ENCODE measurements at places on chromosomes 5 and 9. TPM values are rescaled to one million over a fixed set of nuclear protein-coding genes. Genes with fewer than 3 reads are reported as not detected.

- DNase-seq: no peak
Measured at GRCh38 chr5:123545506-123545905, 33.5 kb downstream of the CSNK1G3 start.

Gene TMEM252
- not detected for total RNA-seq

- no peak for DNase-seq
Measured at GRCh38 chr5:142032747-142033631, 20.2 kb upstream of the GNPDA1 start.

Gene ADAMTS6
- 20.0 TPM for total RNA-seq

- peak; percentile 41 for DNase-seq
Measured at GRCh38 chr9:98809311-98810101, 2.0 kb downstream of the GALNT12 start.

DNA sequence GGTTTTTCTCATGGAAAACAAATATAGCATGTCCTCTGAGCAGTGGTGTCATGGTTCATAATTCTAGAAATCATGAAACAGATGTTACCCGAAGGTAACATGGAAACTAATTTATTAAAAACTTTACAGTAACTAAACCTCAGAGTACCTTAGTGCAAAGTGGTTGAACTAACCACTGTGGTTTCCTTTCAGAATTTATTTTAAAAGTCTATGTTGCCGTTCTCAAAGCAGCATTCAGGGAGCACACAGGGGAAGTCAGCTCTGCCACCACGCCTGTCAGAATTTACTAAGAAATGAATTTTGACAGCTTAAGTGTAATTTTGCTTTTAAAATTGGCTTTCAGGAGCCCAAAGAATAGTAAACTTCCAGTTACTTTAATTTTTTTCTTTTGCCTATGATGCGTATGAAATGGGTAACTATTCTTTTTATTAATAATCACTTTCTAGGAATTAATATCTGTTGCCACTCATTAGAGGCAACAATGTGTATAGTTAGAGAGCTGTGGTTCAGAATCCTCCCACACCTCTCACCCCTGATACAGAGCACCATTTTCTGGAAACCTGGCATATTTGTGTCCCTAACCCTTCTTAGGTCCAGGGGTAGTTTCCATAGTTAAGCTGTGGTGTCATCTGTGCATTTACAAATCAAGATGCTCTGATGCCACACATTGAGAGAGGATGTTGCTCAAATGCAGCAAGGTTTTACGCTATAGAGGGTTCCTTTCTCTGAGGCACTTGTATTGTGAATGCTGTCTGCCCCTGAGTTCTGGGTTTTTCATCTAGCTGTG, 202.6 kb downstream of the ZSWIM6 start:
- no peak for DNase-seq

Gene TLX3
- total RNA-seq: not detected

- DNase-seq: no peak
Measured at GRCh38 chr9:32986971-32987370, 14.5 kb downstream of the APTX start.

GRCh38 chr5:20020247-20020646, 32.2 kb upstream of the CDH18 start:
- DNase-seq: no peak

DNA sequence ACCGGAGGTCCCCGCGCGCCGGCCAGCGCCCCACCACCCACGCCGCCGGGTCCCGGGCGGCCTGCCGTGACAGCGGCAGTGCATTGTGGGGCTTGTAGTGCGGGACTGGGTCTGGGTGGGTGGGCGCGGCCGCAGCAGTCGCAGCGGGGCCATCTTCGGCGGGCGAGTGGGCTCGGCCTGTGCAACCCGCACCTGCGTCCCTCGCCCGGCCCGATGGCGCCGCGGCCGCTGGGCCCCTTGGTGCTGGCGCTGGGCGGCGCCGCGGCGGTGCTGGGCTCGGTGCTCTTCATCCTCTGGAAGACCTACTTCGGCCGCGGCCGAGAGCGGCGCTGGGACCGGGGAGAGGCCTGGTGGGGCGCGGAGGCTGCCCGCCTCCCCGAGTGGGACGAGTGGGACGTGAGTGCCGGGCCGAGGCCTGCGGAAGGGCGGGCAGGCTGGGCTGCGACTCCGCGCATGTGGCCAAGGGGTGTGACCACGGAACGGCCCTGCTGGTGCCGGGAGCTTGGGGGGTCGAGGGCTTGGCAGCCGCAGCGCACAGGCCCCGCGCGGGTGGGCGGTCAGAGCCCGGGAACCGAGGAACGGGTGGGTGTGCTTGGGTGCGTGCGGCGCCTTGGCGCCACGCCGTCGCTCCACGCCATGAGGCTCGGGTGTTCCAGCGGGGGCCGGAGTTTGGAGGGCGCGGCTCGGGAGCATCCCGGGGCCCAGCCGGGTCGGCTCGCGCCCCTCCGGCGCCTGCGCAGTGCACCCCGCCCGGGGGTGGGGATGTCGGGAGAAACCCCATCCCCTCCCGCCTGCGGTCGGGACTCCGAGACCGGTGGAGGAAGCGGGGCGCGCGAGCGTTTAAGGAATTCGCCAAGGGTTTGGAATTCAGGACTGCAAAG, at the start of gene ARL10:
ARL10 (plus strand) TSS at position 137 of the 881 bp plus-strand sequence; CDS start at position 214, 77 bp downstream.
- DNase-seq: no peak

DNA sequence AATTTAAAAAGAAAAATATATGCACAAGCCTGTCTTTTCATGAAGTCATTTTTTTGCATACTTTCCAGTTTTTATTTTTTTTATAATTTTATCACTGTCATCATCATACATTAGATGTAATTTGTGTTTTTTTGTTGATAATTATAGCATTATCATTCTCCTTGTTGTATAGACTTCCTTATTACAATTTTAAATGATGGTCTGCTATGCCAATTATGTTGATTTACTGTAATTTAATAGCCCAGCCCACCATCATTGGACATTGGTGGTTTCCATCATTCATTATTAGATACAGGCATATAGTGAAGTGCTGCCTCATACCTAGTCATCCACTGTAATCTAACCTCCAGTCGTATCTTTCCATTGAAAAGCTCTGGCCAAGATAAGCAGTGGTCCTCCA, 3.8 kb upstream of the TJP2 start:
- no peak for DNase-seq

GRCh38 chr9:97571664-97572063, 61.5 kb downstream of the TSTD2 start:
- no peak for DNase-seq

DNA sequence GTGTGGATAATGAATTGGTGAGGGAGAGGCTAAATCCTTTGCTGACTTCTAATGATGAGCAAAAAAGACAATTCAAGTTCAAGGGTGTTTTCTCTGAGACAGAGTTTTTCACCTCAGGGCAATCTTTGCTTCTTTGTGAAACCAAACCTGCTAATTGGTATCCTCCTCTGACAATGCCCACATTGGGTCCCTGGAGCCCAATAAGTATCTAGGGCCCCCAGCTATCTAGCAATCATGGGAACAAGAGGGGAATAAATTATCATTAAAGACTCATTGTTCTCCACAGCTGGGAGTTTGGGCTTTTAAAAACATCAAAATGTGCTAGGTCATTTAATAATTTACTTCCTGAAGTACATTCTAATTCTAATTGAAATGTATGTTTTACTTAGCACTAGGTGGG, 227.3 kb downstream of the TMEM167A start:
- DNase-seq: no peak

- no peak for DNase-seq
Measured at GRCh38 chr9:120692901-120693699, 21.2 kb downstream of the MEGF9 start.

DNA sequence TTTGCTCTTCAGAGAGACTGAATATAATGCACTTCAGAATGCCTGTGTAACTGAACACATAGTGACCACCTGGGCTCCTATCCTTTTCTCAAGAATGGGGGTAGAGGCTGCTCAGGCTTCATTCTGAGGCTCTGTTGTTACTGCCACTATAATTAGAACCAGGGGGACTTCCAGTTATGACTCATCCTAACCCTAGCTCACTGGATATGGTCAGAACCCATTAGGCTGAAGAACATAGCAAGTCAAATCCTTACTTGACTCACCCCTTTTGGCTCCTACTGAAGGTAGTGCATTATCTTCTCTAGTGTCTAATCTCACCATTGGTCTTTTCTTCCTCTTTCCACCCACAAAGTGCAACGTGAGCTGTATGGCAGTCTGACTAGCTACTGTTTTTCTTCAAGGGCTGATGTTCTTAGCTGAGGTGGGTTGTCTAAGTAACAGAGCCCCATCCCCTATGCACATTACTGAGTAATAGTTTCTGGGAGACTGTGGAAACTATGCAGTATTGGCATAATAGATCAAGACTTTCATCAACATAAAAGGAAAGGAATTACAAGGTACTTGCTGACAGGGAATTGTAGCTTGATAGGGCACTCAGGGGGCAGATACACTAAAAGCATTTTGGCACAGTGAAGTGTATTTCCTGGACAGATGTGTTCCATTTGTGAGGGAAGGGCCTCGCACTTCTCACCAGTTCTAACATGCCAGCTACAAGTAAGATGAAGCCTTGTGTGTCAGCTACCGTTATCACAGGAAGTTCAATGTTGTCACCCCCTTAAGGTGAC, 431.0 kb upstream of the MEF2C start:
- DNase-seq: no peak

DNA sequence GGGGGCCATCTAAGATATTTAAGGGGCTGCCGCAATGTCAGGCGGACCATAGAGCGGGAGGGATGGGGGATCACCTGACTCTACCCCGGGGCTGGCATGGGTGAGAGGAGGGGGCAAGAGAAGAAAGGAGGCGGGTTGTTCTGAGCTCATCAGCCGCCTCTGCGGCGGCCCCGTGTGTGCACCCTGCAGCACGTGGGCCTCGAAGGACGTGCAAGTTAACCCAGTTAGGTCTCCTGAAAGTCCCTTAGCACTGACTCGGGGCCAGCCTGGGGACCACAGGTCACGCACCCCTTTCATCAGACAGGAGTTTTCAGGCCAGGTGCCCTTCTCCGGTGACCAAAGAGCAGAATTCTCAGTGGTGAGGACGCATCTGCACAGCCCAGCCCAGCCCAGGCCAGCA, 58.0 kb downstream of the UBE2QL1 start:
- DNase-seq: no peak

DNA sequence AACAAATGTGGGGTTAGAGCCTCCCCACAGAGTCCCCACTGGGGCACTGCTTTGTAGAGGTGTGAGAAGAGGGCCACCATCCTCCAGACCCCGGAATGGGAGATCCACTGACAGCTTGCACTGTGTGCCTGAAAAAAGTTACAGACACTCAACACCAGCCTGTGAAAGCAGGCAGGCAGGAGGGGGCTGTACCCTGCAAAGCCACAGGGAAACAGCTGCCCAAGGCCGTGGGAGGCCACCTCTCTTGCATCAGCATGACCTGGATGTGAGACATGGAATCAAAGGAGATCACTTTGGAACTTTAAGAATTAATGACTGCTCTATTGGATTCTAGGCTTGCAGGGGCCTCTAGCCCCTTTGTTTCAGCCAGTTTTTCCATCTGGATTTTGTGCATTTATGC, 782.3 kb downstream of the BRINP1 start:
- no peak for DNase-seq

DNA sequence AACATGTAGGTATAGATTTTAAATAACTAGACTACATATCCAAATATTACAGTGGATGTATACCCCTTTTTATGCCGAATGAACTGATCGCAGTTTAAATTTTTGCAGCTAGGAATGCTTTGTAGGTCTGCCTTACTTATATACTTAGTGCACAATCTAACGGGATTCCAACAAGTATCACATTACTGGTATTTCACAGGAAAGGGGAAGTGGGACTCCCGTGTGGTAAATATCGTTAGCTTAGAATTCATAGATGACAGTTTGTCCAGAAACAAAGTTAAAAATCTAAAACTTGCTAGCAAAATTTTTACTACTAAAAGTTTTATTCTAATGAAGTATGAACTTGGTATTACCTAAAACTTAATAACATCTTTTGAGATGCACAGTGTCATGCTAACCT, 193.5 kb upstream of the TLX3 start:
- DNase-seq: no peak

Gene IL3
- not detected for total RNA-seq

DNA sequence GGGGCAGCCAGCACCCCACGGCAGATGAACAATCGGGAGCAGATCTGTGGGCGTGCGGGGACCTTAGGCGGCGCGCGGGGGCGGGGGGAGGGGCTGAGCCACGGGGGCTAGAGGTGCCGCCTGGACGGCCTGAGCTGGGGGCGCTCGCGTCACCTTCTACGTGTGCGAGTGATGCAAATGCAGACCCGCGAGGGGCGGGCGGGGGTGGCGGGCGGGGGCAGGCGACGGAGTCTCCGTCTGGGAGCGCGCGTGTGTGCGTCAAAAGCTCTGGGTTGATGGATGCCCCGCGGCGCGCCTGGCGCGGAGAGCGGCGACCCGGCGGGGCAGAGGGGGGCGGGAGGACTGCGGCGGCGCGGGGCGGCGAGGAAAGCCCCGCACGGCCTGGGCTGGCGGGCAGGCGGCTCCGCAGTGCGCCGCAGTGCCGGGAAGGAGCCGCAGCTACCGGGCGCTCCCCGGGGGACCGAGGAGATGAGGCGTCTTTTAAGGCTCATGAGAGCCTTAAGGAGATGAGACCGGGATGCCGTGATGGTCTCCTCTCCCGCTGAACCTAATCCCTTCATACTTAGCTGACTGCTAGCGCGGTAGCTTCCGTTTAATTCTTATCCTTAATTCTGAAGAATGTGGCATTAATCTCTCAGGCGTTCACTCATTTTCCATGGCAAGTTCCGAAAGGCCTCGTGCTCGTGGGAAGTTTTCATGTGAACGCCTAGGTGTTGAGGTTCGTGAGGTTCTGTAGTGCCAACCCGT, 1.5 kb downstream of the SV2C start:
- no peak for DNase-seq

DNA sequence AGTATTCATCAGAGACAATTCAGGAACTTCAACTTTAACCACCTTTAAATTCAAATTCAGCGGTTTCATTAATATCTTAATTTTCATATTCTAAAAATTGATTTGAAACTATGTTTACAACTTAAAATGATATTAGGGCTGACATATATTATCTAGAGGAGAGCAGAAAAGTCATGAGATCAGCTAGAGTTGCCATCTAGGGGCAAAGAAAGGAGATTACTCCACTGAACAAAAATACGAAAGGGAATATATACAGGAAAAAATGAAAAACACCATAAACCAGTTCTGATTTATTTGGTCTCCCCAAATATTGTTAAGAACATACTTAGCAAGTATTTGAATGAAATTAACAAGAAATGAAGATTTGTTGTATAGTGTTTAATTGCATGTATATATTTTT, 946.3 kb downstream of the DTWD2 start:
- DNase-seq: no peak

Gene PTGS1
- total RNA-seq: 0.59 TPM

Gene C5orf47
- not detected for total RNA-seq

DNA sequence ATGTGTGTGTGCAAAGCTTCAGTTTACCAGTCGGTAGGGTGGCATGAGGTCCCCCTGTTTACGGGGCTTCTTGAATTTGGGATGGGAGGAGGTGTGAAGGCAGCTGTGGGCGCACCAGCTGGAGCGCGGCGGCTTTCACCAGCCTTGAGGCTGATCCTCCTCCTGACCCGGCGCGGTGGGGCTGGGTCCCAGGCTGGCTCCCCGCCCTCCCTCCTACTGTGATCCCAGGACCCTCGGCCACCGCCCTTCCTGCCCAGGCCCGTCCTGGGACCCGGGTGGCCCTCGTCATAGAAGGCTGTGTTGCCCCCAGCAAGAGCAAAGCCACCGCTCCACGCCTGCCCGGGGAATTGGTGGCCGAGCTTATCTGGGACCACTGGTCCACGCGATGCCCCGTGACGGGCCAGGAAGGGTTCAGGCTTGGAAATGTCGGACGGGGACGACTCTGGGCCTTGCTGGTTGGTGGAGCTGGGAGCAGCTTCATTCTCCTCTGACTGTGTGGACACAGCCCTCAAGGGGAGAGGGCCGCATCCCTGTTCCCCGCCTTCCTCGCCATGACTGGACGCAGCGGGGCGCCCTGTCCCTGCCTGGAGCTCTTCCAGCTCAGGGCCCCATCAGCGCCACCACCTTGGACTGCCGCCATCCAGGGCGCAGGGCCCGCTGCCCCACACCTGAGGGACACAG, 271.1 kb upstream of the IRX1 start:
- DNase-seq: peak; percentile 91

- no peak for DNase-seq
Measured at GRCh38 chr5:124156415-124156996, 589.9 kb downstream of the ZNF608 start.
